Activated CD4-positive, alpha-beta T cell treated with anti-CD3 and anti-CD28 coated beads, Interleukin-2, amount 10 ng/mL, durations not matched to agents 7 days and 5 days (primary cell): ENCODE measurements at places on chromosomes 12 and 14.

- peak; percentile 56 for DNase-seq
These were observed 391.2 kb downstream of the RAD51B start for GRCh38 chr14:68210729-68211299.

DNA sequence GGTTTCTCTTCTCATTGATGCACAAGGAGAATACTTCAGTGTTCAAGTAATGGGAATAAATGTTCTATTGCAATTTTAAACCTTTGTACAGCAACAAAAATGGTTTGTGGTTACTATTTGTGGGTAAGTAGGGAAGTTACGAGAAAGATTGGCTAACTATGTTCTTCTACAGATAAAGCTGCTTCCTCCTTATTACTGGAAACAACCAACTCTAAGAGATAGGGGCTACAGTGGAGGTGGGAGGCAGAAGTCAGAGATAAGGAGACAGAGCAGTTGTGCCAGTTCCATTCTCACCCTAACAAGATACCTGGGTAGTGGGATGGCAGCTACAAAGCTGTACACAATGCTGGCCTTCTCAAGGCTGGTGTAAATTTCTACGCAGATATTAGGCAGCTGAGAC, 16.2 kb downstream of the NOXRED1 start:
- no peak for DNase-seq

GRCh38 chr14:101991352-101991751, 27.0 kb downstream of the DYNC1H1 start:
- no peak for DNase-seq

DNA sequence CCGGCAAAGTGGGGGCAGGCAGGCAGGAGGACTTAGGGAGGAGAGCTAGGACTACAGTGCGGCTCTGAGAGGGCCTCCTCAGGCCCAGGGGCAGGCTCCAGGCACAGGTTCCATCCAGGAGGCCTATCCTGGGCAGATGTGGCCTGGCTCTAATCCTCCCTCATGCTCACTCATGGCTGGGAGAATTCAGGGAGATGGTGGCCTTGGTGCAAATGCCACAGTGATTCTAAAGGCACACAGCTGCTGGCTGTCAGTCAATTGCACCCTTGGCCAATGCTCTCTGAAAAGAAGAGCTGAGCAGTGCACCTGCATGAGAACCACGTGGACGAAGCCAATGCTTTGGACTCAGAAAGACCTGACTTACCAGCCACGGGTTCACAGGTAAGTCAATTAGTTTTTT, 89.6 kb downstream of the C12orf75 start:
- no peak for DNase-seq

GRCh38 chr14:97978341-97978740, 1181.2 kb downstream of the VRK1 start:
- DNase-seq, result peak; percentile 81

- no peak for DNase-seq
These were observed 38.5 kb downstream of the LTBP2 start for GRCh38 chr14:74573421-74574089.

DNA sequence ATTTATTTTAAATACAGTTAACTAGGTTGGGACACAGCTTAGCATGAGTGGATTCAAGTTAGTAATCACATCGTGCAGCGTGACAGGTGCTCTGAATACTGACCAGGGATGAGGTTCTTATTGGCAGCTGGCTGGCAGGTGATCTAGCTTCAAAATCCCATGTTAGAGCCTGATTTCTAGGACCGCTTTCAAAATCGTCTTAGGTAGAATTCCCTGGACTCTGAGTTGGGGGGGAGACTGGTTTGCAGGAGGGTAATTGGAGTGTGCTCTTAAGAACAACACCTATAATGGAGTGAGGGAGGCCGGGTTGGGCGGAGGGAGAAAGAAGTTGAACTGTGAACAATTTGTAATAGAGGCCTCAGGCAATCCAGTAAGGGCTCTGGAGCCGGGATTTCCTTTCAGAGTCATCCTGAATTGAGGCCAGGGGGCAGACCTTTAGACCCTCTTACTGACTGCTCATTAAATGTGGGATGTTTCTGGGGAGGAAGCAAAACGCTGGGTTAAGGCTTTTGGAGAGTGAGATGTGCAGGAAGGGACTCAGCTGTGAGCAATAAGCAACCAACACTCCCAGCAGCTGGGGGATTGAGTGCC, 874 bp upstream of the YARS2 start:
- no peak for DNase-seq

DNA sequence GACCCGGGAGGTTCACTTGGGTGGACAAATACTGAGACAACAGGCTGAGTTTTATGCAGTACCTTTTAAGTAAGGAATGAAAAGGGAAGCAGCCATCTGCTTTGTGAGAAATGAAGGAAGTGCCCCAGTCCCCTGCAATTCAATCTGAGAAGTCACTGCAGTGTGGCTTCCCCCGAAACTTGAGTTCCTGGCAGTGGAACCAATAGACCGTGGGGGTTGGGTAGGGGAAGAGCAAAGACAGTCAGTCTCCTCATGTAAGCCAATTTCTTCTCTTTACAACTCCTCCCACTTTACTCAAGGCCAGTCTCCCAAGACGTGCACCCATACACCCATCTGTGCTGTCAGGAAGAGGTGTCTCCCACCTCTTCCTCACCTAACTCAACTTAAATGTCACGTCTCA, 206.5 kb downstream of the BCAT1 start:
- no peak for DNase-seq

DNA sequence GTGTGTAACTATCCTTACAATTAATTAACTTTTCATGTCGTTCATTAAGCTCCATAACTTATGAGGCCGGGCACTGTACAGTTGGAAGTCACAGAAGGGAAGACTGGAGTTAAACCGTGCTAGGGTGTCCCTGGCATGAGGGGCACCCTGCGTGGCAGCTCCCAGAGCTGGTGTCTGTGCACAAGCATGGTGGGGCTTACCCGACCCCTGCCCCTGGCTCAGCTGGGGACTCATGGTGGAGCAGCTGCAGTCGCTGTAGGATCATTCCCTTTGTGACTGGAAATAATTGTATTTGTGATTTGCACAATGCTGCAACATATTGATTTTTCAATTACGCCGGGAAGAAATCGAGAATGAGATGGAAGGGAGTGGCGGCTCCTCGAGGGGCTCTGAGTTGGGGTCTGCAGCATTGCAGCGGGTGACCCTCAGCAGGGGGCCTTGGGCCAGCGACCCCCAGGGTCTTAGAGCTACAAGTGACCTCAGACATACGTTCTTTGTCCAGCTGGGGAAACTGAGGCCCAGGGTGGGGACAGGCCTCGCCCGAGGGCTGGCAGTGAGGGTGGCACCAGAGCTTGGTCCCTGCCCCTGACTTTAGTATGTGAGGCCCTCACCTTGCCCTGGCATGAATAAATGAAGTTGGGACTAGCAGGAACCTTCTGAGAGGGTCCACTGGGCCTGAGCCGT, 125.4 kb downstream of the KIF26A start:
- DNase-seq, result no peak

- no peak for DNase-seq
These were observed 25.7 kb downstream of the NUAK1 start for GRCh38 chr12:106113042-106113441.

- DNase-seq, result peak; percentile 35
These were observed 75.3 kb upstream of the FAR2 start for GRCh38 chr12:29073631-29074239.

DNA sequence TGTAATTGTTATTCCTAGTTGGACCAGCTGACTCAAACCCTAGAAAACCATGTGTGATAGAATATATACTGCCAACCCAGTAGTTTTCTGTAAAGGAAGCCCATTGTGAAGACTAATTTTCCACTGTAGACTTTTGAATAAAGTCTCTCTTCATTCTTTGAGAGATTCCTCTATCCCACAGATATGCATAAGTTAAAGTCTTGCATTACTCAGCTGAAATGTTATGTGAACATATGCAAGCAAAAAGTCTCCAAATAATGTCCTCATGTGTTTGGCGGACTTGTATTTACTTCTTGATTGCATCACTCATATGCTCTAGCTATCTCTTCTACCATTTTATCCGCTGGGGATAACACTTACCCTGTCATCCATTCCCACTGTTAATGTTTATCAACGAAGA, 35.1 kb upstream of the OTOGL start:
- DNase-seq, result no peak

GRCh38 chr14:72595152-72595862, 298.6 kb downstream of the DPF3 start:
- DNase-seq, result no peak

DNA sequence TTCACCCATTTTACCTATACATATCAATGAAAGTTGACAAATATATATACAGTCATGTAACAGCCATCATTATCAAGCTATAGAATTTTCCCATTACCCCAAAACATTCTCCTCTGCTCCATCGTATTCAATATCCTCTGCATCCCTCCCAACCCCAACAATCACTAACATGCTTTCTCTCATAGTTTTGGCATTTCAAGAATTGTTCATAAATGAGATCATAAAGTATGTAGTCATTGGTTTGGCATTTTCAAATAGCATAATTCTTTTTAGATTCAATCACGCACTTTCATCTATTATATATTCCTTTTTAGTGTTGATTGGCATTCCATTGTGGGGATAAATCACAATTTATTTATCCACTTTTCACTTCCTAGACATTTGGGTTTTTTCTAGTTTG, 866.0 kb upstream of the TMEM132C start:
- DNase-seq, result no peak

DNA sequence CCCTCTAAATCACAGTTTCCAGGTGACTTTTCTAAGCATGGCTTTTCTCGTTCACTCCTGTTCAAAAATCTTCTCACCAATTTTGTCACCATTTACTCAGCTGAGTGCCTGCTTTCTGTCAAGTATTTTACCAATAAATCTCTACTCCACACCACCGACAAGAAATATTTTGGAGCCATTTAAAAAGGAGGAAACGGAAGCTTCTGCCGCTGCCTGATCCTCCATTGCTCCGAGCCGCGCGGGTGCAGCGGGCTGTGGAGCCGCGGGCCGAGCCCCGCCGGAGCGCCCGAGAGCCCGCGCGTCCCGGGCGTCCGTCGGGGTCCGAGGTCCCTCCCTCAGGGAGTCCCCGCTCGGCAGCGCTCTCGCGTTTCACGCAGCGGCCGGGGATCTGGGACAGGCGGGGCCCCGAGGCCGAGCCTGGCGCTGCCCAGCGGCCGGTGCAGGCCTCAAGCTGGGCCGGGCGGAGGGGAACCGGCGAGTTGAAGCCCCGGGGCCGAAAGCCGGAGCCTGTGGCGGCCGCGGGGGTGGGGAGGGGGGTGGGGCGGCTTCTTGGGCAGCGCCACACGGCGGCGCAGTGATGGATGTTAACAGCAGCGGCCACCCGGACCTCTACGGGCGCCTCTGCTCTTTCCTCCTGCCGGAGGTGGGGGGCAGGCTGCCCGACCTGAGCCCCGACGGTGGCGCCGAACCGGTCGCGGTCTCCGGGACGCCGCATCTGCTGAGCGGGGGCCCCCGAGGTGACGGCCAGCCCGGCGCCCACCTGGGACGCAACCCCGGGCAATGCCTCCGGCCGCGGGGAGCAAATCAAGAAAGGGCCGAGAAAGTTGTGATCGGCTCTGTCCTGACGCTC, 1.1 kb upstream of the HEBP1 start:
- DNase-seq, result peak; percentile 38

DNA sequence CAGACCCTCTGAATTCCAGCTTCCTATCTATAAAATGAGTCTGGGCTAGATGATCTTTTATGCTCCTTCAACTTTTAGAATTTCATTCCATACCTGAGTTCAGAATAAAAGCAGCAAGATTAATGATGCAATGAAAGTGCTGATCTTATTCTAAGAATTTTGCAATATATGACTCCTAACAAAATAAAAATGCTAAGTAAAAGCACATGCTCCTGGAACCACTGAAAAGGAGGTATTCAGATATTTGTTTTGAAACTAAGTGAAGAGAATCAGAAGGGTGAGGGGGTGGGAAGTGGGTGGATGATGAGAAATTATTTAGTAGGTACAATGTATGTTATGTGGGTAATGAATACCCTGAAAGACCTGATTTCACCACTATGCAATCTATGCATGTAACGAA, 216.6 kb downstream of the PTPRO start:
- no peak for DNase-seq

DNA sequence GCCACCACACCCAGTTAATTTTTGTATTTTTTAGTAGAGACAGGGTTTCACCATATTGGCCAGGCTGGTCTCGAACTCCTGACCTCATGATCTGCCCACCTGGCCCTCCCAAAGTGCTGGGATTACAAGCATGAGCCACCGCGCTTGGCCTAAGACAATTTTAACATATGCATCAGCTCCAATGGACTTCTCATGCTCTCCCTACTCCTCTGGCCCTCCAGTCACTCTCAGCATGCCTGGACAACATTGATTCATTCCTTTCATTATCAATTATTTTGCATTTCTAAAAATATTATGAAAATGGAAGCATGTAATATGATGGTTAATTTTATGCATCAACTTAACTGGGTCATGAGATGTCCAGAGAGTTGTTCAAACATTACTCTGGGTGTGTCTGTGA, 469.1 kb upstream of the TMEM132C start:
- DNase-seq, result no peak

DNA sequence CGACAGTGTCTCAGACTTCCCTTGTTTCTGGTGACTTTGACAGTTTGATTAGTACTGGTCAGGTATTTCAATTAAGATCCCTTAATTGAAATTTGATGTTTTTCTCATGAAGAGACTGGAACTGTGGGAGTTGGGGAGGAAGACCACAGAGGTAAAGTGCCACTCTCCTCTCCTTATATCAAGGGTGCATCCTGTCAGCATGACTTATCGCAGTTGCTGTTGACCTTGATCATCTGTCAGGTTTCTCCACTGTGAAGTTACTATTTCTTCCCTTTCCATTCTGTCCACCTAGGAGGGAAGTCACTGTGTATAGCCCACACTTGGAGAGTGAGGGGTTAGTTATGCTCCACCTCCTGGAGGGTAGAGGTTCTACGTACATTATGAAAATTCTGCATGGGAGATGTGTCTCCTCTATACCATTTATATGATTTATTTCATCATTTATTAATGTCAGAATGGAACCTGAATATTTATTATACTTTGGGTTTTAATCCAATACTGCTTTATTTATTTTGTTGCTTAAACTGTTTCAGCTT, 40.3 kb upstream of the SMOC1 start:
- no peak for DNase-seq
